Stimulated activated CD8-positive, alpha-beta memory T cell treated with anti-CD3 and anti-CD28 coated beads, Interleukin-15, amount 100 ng/mL, for 1 hour (primary cell): ENCODE measurements at places on chromosomes 2 and 18.

DNA sequence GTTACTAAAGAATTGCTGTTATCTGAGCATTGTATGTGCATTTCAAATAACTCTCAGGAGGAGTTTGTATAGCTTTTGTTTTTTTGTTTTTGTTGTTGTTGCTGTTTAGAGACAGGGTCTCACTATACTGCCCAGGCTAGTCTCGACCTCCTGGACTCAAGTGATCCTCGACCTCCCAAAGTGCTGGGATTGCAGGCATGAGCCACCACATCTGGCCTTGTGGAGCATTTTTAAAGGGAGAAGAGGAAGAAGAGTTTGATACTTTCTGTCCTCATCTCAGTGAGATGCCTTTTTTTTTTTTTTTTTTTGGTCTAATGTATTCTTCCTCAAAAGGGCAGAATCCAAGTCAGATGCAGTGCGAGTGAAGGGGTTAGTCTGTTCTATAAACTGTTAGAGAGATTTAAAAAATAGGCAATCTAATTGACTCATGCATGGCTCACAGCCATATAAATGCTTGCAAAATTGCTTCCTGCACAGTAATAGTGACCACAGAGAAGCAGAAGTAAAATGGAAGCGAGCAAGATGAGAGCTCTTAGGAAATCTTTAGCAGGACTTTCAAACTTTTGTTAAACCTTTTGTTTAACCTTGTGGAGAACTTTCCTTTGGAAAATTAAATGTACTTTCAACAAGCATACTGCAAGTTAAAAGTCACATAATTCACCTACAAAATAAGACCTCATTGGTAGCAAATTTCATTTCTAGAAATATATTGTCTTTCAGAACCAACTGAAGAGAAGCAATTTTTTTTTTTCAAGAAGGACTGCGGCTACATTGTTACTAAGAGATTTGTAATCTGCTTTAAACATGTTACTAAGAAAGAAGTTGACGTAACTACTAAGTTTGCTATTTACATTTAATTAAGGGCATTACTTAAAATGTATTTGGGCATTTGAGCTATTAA is 52.3 kb upstream of the ROCK1 start:
- no peak for DNase-seq

DNA sequence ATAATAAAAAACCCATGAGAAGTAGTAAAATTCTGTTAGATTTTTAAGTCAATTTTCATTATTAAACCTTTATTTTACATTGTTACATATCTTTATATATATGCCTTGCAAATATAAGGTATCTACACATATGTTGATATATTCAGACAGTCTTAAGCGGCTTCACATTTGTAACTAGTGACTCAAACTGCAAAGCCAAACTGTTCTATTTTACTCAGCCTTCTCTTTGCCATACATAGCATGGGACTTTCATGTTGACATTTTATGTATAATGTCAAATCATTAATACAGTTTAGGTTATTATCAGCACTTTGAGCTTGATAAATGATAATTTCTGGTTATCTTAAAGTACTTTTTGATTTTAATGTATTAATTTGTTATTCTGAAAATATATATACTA is 125.0 kb upstream of the WDSUB1 start:
- no peak for DNase-seq

DNA sequence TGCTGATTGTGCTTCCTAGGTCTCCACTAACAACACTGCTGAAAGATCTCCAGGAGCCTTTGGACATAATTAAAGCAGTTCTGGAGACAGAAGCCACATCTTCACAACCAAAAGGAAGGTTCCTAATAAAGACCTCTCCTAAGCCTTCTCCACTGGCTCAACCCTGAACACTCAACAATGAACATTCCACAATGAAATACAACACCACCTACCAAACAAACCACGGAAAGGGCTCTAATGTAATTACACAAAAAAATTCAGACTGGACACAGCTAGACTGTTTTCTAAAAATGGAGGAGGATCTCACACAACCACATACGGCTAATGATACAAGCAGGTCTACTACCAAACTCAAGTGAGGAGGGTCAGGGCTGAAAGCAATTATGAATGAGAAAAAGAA is 43.6 kb downstream of the NOL10 start:
- no peak for DNase-seq

DNA sequence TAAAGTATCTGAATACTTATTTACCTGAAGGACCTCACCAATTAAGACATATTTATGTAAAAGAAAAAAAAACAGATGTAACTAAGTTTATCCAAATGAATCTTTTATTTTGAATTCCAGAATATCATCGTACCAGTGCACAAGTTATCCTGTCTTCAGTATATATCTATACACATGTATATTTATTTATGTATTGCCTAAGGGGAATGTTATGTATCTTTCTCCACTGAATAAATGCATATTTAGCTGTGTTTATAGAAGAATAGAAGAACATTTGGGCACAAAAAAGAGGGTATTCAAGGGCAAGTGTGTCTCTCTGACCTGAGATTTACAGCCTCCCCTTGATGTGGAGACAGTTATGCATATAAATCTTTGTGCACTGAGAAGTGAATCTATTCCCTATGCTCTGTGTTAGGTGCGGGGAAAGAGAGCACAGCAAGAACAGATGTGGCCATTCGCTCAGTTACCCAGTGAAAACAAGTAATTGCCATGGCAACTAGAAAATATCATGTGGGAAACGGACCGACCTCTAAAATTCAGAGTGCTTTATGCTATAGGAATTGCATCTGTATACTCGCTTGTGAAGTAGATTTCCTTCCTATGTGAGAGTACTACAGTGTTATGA is 39.5 kb upstream of the ASXL3 start:
- DNase-seq, result no peak

DNA sequence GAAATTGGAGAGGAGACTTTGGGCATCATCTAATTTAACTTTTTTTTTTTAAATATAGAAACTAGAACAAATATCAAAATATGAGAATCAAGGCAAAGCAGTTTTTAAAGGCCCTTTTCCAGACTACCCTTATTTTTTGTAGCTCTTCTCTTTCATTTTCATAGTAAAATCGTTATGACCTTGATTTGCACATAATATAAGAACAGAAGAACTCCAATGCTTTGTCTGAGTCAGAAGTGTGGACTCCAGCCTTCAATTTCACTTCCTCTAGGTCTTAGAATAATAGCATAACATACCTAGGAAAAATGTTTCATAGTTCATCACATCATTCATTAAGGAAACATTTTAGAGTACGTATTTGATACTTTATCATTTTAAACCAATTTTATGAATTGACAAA is 74.4 kb downstream of the ANKRD12 start:
- no peak for DNase-seq

GRCh38 chr2:41068740-41069139 is 616.9 kb upstream of the SLC8A1 start:
- DNase-seq, result no peak

DNA sequence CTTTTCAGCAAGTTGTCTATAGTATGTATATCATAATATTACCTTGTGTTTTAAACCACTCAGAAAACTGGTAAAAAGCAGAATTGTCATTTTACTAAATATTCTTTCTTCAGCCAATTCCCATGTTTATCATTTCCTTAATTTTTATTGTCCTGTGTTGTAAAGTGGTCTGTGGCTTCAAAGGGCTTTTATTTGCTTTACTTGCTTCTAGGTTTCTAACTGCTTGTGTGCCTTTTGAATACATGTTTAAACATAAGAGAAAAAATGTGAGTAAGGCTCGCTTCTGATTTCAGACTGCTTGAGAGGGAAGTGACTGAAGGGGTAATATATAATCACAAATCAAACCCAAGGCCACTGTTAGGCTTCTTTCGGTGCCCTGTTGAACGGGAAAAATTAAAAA is 407.5 kb upstream of the NRP2 start:
- DNase-seq, result no peak

GRCh38 chr2:32746669-32747068 is 118.8 kb downstream of the TTC27 start:
- DNase-seq, result no peak

GRCh38 chr2:71697106-71698004 is 244.0 kb downstream of the DYSF start:
- DNase-seq, result no peak

- DNase-seq, result peak; percentile 75
Measured at GRCh38 chr2:240851078-240851991, 17.3 kb upstream of the AGXT start.

- no peak for DNase-seq
Measured at GRCh38 chr2:110173523-110173922, 31.3 kb downstream of the NPHP1 start.

DNA sequence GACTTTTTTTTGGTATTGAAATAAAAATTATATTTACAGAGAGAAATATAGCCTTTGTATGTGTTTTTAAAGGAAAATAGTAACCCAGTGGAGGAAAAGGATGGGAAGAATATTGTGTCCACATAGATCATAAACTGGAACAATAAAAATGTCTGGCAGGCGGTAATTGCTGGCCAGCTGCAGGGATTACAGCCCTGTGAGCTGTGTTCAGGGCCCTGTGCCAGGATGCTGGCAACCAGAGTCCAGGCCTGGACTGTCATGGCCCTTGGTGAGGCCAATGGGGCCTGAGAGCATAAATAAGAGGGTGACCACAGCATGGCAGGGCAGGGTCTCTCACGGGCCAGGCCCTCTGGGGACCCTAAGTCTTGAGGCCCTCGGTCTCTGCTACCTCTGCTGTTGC is 171.2 kb downstream of the ACOXL start:
- DNase-seq, result no peak

DNA sequence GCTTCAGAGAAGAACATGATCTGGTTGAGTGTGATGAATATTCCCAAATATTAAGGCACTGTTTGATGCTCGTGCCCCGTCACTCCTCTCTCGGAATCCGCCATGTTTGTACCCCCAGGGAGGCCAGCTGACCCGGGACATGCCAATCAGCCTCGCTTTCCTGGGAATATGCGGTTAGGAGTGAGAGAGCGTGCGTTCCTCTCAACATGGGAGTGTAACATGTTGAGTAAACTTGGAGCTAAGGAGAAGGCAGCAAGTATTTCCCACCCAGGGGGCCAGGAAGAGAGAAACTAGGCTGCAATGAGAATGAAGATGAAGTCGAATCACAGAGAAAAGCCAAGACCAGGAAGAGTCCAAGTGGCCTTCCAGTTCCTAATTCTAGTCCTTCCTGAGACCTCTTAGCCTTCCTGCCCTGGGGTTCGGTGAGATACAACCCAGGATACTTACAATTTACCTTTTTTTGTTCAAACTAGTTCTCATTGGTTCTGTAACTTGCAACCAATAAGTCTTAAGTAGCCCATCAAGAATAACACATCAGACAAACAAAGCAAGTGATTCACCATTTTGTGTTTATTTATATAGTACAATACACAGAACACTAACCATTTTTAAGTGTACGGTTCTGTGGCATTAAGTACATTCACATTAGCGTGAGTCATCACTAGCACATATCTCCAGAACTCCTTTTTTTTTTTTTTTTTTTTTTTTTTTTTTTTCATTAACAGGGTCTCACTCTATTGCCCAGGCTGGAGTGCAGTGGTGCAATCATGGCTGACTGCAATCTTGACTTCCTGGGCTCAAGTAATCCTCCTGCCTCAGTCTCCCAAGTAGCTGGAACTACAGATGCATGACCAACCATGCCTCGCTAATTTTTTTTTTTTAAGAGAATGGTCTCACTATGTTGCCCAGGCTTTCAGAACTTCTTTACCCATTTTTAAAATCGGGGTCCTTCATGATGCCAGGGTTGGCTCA is 36.4 kb upstream of the SLC1A4 start:
- no peak for DNase-seq

- DNase-seq, result no peak
Measured at GRCh38 chr2:64383881-64384280, 70.1 kb upstream of the LGALSL start.

DNA sequence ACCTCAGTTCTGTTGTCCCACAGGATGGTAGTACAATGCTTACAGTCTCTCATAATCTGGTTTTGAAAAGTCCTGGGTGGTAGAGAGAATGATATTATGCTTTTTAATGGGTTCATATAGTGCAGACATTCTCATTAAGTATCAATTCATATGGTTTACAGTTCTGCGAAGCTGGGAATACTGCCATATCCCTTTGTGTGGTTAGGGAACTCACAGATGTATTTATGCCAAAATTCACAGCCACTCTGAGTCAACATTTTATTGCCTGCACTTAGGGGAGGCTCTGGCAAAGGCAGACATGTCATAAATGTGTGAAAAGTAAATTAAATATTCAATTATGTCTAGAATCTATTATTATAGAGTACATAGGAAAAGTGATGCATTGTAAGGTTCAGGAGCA is 808.2 kb downstream of the SUCLG1 start:
- no peak for DNase-seq

- no peak for DNase-seq
Measured at GRCh38 chr2:214899751-214900150, 90.3 kb upstream of the BARD1 start.

- DNase-seq, result no peak
Measured at GRCh38 chr2:20021405-20022009, 9.0 kb upstream of the MATN3 start.

- DNase-seq, result no peak
Measured at GRCh38 chr2:221309892-221310583, 262.1 kb downstream of the EPHA4 start.

DNA sequence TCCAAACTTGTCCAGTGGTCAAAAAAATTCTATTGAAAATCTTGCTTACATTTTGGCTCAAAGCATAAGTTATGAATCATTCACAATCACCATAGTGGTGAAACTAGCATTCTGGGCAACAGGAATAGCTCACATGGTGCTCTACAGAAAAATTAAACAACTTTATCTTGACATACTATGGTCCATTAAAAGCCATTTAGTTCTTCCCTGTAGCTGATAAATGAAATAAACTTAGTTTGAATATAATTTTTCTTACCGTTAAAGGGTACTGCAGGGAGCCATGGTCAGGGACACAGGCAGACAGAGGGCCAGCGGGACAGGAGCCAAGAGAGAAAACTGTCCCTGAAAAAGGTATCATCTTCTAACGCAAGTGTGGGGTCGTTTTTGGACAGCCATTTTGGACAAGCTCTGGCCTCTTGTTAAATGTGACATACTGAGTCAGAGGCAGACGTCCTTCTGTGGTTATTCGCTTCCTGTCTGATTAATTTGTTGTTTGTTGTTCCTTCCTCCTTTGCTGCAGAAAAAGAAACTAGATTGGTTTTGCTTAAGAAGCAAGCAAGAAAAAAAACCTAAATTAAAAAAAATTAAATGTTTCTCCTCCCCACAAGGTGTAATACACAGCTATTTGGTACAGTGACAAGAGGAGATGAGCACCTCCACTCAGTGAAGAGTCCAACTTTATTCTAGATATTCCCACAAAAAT is at the start of gene WIPF1:
TSS of gene WIPF1 (minus strand) at position 460 of the 703 bp plus-strand sequence. CDS start 12,231 bp downstream, outside the sequence.
- DNase-seq, result no peak

GRCh38 chr2:49045083-49045482 is 109.2 kb downstream of the FSHR start:
- no peak for DNase-seq

GRCh38 chr2:74695663-74696062 is 41.6 kb downstream of the SEMA4F start:
- no peak for DNase-seq

DNA sequence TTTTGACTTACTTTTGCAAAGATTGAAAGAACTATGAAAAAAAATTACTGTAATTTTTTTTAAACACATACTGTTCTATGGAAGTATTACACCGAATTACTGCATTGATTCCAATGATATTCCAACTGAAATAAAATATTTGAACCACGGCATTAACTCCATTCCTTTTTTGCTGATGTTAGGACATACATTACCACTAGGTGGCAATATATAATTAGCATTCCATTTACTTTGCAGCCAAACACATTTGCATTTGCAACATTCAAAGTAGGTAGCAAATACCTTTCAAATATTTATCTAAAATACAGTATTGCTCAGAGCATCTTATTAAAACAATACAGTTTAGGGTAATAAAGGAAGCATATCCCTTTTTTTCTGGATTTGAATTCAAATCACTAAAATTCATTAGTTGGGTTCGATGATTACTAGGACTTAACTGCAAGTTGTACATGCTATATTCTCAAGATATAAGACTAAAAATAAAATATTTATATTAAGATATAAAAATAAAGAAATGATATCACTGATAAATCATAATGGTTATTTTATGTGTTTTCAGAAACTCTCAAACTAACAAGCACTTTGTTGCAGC is 31.3 kb downstream of the LANCL1 start:
- DNase-seq, result no peak
